Stimulated activated CD8-positive, alpha-beta memory T cell treated with anti-CD3 and anti-CD28 coated beads, Interleukin-4, amount 100 ng/mL, for 24 hours (primary cell): ENCODE measurements at places on chromosomes 2 and 18.
A peak's percentile ranks its signal among the peaks of the same experiment; 100 is the strongest.

GRCh38 chr2:146271131-146271831, 1573.5 kb upstream of the ACVR2A start:
- no peak for DNase-seq

GRCh38 chr18:44758861-44759631, 78.4 kb downstream of the SETBP1 start:
- peak; percentile 37 for DNase-seq

DNA sequence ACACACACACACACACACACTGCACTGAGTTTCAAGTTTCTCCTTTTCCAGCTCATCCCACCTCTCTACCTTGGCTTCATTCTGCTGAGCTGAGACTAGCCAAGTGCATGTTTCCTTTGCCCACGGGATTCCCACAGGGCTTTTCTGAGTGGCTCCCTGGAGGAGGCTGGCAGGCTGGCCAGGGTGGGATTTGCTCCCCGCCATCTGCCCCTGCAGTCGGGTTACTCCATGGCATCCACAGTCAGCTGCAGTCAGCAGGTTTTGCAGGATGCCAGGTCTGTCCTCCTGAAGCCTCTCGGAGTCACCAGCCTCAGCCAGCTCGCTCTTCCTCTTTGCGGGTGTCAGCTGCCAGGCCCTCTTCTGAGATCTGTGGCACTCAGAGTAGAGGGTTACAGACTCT, 783.7 kb upstream of the SOX11 start:
- DNase-seq, result no peak

- peak; percentile 45 for DNase-seq
Measured at GRCh38 chr2:84971510-84972206, 697 bp downstream of the KCMF1 start.

DNA sequence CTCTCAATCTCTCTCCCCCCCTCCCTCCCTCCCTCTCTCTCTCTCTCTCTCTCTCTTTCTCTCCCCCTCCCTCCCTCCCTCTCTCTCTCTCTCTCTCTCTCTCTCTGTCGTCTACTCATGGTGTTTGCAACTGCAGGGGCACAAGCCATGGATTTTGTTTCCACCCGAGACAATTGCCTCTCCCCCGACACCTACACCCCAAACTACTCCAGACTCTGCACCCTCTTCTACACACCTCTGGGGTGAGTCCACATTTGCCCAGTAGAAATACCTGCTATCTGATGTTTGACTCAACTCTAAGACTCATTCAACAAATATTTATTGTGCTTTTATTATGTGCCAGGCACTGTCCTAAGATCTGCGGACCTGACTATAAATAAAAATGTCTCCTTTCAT, 93.7 kb downstream of the TMEM17 start:
- no peak for DNase-seq

GRCh38 chr2:130844161-130844560, 7.4 kb downstream of the ARHGEF4 start:
- DNase-seq, result no peak

GRCh38 chr2:33785201-33786106, 186.4 kb upstream of the FAM98A start:
- no peak for DNase-seq

GRCh38 chr2:232444409-232445148, 11.4 kb upstream of the ALPI start:
- DNase-seq, result peak; percentile 58

GRCh38 chr18:40404284-40404683, 1550.8 kb upstream of the PIK3C3 start:
- no peak for DNase-seq

GRCh38 chr2:16226943-16227664, 286.8 kb downstream of the MYCN start:
- DNase-seq, result no peak

DNA sequence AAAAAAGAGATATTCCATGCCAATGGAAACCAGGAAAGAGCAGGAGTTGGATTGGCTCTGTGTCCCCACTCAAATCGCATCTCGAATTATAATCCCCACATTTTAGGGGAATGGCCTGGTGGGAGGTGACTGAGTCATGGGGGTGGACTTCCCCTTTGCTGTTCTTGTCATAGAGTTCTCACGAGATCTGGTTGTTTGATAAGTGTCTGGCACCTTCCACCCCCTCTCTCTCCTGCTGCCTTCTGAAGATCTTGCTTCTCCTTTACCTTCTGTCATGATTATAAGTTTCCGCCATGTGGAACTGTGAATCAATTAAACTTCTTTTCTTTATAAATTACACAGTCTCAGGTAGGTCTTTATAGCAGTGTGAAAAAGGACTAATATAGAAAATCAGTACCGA, 355.6 kb downstream of the NBAS start:
- DNase-seq, result peak; percentile 12

GRCh38 chr2:88067598-88067997, at the start of gene SMYD1:
Gene SMYD1, plus strand, starts transcription at chr2:88067825. Its CDS starts 40 bp downstream, at chr2:88067865.
- DNase-seq, result no peak

GRCh38 chr2:84498150-84498799, 18.0 kb upstream of the DNAH6 start:
- DNase-seq, result no peak

DNA sequence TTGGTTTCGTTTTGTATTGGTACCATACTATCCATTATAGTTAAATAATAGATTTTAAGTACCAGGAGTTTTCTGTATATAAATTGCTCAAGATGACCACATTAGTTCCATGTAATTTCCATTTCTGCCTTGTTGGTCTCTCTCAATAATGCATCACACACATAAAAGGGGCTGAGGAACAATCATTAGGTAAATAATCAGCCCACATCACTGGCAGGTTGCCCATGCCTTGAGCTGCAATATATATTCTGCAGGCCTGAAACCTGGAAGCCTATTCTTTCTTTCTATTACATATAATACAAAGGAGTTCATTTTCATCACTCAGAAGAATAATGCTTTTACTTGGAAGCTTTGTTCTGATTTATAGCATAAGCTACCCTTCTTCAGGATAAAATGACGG, 616.1 kb upstream of the PKDCC start:
- no peak for DNase-seq

DNA sequence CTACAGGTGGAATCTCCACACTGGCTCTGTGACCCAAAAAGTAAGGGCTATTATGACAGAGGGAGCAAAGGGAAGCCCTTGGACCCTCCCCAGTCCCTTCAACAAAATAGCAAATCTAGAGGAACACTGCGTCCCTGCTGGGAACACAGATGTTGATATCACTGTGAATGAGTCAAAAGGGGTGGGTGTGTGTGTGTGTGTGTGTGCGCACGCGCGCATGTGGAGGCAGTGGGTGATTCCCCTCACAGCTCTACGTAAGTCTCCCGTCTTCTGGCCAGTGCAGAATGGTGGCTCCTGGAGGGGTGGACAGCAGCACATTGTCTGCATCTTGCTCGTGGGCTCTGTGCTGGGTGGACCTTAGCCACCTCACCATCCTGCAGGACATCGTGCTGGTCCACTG, 7.8 kb upstream of the C2orf72 start:
- no peak for DNase-seq

DNA sequence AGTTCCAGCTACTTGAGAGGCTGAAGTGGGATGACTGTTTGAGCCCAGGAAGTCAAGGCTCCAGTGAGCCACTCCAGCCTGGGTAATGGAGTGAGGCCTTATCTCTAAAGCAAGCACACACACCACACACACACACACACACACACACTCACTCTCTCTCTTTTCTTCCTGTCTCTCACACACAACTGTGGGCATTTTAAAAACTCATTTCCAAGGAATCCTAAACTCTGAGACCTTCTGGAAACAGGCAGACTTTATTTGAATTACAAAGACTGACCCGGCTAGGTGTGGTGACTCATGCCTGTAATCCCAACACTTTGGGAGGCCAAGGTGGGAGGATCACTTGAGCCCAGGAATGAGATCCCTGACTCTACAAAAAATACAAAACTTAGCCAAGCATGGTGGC, 21.3 kb downstream of the WDSUB1 start:
- DNase-seq, result no peak

GRCh38 chr2:220241423-220241822, 614.0 kb downstream of the SLC4A3 start:
- DNase-seq, result no peak
